ENCODE measurements at places on chromosomes 7 and 10.

- no peak for DNase-seq
These were observed 74.7 kb downstream of the MKI67 start for GRCh38 chr10:128051548-128051947.

DNA sequence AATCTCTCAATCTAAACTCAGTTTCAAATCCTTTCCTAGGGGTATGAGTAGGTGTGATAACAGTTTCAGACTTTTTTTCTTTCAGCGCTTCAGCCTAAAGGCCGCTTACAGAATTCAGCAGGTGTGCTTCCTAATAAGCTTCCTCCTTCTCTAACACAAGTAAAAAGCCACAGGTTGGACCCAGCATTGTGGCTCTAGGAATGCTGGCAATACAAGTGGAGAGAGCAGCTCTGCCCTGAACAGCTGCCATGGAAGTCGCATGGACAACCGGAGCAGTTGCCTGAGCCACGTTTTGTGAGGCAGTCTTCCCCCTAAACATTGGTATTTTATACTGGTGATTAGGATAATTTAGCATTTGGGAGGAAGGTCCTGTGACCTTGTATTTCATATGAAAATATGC, 83.5 kb downstream of the ST7 start:
- DNase-seq = no peak

- DNase-seq = no peak
These were observed 98.3 kb upstream of the LRGUK start for GRCh38 chr7:134028853-134029252.

- no peak for DNase-seq
These were observed 256.5 kb downstream of the PHTF2 start for GRCh38 chr7:78055001-78055573.

- no peak for DNase-seq
These were observed 38.7 kb downstream of the GPR26 start for GRCh38 chr10:123704812-123705211.

- no peak for DNase-seq
These were observed 51.1 kb upstream of the COMTD1 start for GRCh38 chr10:75286901-75287300.

DNA sequence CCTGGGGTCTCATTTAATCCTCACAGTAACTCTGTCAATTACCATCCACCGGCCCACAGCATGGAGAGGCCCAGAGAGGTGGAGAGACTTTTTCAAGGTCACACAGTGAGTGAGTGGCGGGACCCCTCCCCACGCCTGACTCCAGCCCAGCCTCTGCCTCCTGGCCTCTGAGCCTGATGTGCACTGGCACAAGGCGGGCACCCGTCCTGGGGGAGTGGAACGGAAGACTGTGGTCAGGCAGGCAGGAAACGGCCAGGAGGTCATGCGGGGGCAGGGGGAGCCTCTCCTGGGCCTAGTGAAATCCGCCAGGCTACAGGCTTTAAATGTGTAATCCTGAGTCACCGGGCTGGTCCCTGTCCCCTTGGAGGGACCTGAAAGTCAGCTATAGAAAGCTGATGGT, 32.2 kb downstream of the ZCCHC24 start:
- DNase-seq = no peak

- DNase-seq = no peak
These were observed 18.5 kb downstream of the ABRAXAS2 start for GRCh38 chr10:124820121-124820520.

GRCh38 chr10:44258019-44258418, 126.9 kb downstream of the CXCL12 start:
- DNase-seq = no peak

GRCh38 chr10:68516766-68517165, 10.6 kb downstream of the SLC25A16 start:
- no peak for DNase-seq

DNA sequence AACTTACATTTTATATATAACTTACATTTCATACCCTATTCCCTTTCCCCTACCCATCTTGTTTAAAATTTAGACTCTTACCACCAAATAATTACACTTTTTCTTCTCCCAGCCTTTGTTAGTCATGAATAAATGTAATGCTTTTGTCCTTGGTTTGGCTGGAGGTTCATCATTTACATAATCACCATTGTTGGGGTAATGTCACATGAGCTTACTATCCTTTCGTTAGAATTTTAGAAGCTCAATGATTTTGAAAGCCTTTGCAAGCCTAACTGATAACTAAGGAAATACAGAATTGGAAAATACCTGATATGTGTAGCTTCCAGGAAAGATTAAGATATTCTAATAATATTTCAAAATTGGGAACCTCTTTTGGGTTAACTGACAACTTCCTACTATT, 171.7 kb downstream of the PLXDC2 start:
- no peak for DNase-seq

- no peak for DNase-seq
These were observed 34.0 kb downstream of the KIFBP start for GRCh38 chr10:69022611-69023010.

DNA sequence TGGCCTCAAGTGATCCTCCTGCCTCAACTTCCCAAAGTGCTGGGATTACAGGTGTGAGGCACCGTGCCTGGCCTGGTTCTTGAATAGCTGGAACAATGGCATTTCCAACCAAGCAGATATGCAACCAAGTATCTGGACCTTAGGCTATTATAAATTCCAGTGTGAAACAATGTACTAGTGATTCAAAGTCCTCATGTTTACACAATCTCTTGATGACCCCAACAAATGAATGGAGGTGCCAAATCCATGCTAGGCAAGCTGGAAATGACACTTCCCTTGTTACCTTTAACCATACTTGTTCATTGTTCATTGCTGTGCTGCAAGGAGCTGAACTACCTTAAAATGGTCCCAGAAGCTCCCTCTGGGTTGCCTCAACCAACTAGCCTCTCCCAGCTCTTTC, 282.2 kb upstream of the KLF14 start:
- DNase-seq = no peak

DNA sequence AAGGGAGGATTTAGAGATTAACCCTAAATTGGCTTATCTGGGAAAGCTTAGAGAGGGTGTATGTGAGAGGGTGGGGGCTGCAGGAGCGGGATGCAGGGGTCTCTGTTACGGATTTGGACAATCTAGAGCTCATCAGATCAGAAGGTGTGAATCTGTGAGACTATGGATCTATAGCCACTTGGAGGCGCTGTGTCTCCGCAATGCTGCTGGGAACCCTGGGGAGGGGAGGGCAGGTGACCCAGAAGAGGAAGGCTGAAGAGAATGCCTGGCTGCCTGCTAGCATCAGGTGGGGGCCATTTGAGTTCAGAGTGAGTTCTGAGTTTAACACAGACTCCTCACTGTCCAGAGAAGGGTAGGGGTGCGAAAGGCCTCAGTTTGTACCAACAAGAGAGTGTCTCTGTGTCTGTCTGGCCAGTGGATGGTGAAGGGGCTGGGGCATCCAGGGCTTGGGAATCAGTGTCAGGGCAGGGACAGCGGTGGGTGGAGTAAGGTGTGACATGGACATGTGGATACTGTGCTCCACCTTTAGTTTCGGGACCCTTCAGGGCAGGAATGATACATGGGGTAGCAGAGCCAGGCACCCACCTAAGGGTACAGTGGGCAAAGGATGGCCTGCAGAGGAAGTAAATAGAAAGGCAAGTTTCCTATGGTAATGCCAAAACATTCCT, 187.3 kb upstream of the PRSS58 start:
- DNase-seq = no peak

DNA sequence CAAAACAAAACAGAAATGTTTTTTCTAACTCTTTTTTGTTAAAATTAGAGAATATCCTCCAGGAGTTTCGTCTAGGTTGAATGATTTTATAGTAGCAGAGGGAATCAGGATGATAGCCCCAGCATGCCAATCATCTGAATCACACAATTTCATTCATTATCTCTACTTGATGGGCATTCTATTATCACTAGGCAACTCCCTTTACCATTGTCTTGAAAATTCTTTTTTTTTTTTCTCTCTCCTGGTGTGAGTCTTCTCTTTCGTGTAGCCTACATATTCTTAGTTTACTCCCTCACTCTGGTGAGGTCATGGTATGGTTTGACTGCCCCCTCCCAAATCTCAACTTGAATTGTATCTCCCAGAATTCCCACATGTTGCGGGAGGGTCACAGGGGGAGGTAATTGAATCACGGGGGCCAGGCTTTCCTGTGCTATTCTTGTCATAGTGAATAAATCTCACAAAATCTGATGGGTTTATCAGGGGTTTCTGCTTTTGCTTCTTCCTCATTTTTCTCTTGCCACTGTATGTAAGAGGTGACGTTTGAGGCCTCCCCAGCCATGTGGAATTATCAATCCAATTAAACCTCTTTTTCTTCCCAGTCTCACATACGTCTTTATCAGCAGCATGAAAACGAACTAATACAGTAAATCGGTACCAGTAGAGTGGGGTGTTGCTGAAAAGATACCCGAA, 105.0 kb downstream of the OTUD1 start:
- DNase-seq = no peak

DNA sequence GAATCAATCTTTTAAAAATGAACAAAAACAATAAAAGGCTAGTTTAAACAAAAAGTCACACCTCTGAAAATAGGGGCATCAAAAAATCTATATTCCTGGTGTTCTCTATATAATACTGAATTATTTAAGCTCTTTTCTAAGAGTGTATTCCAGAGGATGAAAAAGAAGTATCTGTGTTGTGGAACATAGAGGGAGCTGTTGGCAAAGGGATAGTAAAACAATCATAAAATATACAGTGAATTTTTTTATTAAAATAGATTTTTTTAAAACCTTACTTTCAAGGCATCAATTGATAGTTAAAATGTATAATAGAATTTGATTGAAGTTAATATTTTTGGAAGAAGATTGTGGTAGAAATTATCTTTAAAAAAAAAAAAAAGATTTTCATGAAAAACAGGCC, 1409.1 kb upstream of the CELF2 start:
- DNase-seq = no peak

DNA sequence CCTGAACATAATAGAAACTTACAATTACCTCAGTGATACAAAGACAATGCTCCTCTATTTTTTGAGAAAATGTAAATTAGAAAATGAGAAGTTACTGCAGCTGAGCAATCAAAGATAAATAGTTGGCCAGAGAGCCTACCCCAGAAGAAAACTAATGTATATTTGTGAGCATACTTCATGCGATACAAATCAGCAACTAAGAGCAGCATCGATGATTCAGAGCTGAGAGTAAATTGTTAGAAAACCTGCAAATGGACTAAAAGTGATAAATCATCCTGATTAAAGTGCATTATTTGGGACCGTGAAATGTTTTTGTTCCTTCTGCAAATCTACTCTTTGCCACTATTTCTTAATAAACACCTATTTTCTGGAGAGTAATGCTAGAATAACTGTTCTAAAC, 285.7 kb downstream of the PPP1R3A start:
- no peak for DNase-seq

GRCh38 chr7:99252166-99252895, 20.3 kb upstream of the MYH16 start:
- no peak for DNase-seq

DNA sequence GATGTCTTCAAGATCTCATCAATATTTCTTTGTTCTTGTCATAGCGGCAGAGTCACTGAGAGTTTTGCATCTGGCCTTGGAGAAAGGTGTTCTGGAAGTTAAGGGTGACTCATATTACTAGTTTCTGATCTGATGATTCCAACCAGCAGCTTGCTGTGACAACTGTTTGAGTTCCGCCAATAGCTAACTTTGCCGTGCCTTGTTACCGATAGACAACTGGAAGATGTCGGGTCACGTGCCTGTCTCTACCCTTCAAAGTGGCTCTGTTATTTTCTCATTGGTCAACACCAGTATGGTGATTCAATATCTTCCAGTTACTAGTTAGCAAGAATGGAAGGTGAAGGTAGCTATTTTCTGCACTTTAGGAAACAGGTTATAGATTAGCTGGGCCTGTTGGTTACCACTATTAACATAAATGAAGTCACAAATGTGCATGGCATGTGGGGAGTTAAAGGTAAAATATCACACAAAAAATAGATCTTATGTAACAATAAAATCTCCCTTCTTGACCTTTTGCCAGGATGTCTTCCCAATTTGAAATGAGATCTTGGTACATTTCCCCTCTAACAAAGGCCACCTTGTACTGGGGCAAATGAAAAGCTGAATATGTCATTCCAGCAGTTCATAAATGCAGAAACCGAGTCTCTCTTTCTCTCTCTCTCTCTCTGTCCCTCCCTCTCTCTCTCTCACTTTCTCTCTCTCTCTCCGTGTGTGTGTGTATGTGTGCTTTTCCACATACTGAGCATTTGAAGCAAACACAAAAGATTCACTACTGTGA, 2.6 kb upstream of the MGAM2 start:
- no peak for DNase-seq

- no peak for DNase-seq
These were observed 174.9 kb downstream of the C7orf25 start for GRCh38 chr7:42736931-42737330.

DNA sequence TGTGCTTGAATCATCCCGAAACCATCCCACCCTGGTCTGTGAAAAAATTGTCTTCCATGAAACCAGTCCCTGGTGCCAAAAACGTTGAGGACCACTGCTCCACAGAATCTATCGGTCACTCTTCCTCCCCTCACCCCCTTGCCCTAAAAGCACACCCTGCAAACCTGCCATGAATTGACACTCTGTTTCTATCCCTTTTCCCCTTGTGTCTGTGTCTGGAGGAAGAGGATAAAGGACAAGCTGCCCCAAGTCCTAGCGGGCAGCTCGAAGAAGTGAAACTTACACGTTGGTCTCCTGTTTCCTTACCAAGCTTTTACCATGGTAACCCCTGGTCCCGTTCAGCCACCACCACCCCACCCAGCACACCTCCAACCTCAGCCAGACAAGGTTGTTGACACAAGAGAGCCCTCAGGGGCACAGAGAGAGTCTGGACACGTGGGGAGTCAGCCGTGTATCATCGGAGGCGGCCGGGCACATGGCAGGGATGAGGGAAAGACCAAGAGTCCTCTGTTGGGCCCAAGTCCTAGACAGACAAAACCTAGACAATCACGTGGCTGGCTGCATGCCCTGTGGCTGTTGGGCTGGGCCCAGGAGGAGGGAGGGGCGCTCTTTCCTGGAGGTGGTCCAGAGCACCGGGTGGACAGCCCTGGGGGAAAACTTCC, 784 bp upstream of the SERPINE1 start:
- no peak for DNase-seq

DNA sequence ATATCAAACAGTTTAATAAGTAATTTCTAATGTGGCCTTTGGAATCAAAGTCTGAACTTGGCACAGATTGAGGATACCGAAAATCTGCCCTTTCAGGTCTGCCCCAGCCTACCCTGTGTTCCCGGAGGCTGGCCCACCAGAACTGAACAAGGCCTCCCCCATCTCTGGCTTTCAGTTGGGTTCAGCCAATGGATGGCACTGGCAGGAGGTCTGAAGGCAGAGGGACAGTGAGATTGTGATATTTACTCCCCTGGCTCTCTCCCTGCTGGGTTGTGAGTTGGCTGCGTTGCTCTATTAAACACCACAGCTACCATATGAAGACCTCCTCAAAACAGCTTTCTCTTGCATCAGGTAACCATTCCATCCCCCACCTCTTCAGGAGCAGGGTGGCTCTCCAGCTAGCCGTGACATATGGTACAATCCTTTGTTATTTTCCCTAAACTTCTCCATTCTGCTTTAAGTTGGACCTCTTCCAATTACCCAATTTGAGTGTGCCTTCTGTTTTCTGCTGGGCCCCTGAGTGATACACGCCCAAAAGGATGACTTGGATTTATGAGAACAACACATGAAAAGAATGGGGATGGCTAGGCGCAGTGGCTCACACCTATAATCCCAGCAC, 28.1 kb downstream of the DNMBP start:
- no peak for DNase-seq
